Aorta (tissue), 5 donors: ENCODE measurements at places on chromosomes 1 and 21. TPM values are rescaled to one million over a fixed set of nuclear protein-coding genes. Genes with fewer than 3 reads are reported as not detected.
A peak's percentile ranks its signal among the peaks of the same experiment; 100 is the strongest.

GRCh38 chr21:39109596-39110210 lies 73.5 kb downstream of the PSMG1 start:
- no peak overlapping the region for H3K27ac ChIP-seq
- H3K36me3 ChIP-seq = no peaks in the 10 kb centered on the region
- no peaks in the 10 kb centered on the region for H3K27me3 ChIP-seq
- DNase-seq = no peak
- H3K4me3 ChIP-seq = no peak overlapping the region
- H3K4me1 ChIP-seq = peaks cover 1% of the 10 kb centered on the region

GRCh38 chr1:147726168-147726567 lies 34.2 kb downstream of the GJA5 start:
- H3K4me3 ChIP-seq = no peak overlapping the region
- DNase-seq = no peak
- no peaks in the 10 kb centered on the region for H3K27me3 ChIP-seq

DNA sequence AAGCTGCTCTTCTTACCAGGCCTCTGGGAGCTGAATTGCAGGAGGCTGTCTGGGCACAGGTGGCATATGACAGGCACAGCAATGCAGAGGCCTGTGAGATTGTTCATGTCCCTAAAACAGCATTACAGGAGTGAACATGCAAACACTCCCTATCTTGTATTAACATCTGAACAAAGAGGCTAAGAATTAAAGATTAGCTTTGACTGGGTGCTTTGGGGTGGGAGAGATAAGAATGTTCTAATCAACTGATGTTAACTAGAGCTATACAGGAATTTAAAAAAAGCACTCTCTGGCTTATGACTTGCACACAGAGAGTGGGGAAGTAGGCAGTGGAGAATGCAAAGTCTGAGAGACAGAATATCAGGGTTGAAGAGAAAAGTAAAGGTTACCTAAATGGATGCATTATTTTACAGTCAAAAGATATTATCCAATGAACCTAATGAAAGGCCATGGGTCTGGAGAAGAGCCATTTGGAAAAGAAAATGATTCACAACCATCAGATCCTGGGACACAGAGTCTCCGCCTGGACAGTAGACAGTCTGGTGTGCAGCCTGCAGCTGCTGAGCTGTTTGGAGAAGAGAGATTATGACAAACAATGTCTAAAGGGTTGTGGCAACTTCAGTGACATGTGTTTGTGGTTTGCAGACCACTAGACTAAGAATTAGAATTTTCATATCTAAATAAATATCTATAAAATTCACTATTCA lies 20.2 kb downstream of the DPT start:
- no peaks in the 10 kb centered on the region for H3K36me3 ChIP-seq
- DNase-seq = peak; percentile 45
- H3K27me3 ChIP-seq = no peaks in the 10 kb centered on the region
- H3K4me3 ChIP-seq = no peak overlapping the region

- no peaks in the 10 kb centered on the region for H3K4me1 ChIP-seq
- no peak overlapping the region for H3K27ac ChIP-seq
- DNase-seq = no peak
These were observed 86.4 kb downstream of the FAM78B start for GRCh38 chr1:166080277-166080966.

DNA sequence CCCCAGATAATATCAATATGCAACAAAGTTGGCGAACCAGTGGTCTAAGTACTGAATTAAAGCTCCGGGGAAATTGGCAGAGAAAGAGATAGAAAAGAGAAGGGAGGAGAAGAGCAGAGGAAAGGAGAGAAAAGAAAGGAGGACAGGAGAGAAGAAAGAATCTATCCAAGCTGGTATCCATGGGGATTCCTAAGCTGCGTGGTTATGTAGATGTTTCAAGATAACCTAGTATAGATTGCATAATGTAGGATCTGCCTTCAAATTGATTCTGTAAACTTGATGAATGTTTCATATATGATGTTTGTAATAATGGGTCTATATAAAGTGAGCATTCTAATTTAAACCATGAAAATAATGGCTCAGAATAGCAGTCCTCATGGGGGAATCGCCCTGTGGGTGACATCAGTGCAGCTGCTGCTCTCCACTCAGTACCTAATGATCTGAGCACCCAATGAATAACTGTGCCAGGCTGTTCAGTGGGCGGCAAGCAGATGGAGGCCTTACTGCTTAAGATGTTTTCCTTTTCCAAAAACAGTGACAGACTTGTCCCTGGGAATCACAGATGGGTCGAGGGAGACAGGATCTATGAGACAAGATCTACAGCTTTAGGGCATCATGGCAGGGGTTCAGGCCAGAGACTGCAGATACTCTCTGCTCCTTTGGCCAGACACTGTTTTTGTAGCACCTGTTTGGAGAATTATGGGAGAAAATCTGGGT lies 78.0 kb downstream of the LAMC2 start:
- H3K4me1 ChIP-seq = no peaks in the 10 kb centered on the region
- no peaks in the 10 kb centered on the region for H3K36me3 ChIP-seq
- H3K27ac ChIP-seq = no peak overlapping the region
- H3K4me3 ChIP-seq = no peak overlapping the region
- DNase-seq = no peak
- no peaks in the 10 kb centered on the region for H3K27me3 ChIP-seq

- H3K4me1 ChIP-seq = no peaks in the 10 kb centered on the region
- no peaks in the 10 kb centered on the region for H3K36me3 ChIP-seq
- H3K4me3 ChIP-seq = no peak overlapping the region
- no peaks in the 10 kb centered on the region for H3K27me3 ChIP-seq
These were observed 24.1 kb upstream of the ALDH4A1 start for GRCh38 chr1:18926315-18927081.

GRCh38 chr1:227411066-227411465 lies 92.8 kb upstream of the CDC42BPA start:
- H3K4me1 ChIP-seq = peaks cover under 1% of the 10 kb centered on the region
- H3K27ac ChIP-seq = no peak overlapping the region
- no peak overlapping the region for H3K4me3 ChIP-seq
- H3K36me3 ChIP-seq = no peaks in the 10 kb centered on the region
- H3K27me3 ChIP-seq = no peaks in the 10 kb centered on the region

DNA sequence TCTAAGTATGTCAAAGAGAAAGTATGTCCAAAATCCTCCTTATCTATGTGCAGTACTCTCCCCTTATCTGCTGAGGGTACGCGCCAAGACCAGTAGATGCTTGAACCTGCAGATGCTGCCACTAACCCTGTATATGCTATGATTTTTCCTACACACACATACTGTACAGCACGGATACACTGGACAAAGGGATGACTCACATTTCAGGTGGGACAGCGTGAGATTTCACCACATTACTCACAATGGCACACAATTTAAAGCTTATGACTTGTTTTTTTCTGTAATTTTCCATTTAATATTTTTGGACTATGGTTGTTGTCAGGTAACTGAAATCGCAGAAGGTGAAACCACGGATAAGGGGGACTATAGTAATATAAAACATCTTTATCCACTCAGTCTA lies 4.1 kb downstream of the ORC1 start:
- peaks cover 2% of the 10 kb centered on the region for H3K4me1 ChIP-seq
- H3K27ac ChIP-seq = no peak overlapping the region
- no peaks in the 10 kb centered on the region for H3K36me3 ChIP-seq
- H3K27me3 ChIP-seq = no peaks in the 10 kb centered on the region
- no peak overlapping the region for H3K4me3 ChIP-seq

GRCh38 chr1:39115271-39116110 lies 89.0 kb upstream of the MACF1 start:
- DNase-seq = no peak
- H3K27ac ChIP-seq = no peak overlapping the region
- no peaks in the 10 kb centered on the region for H3K36me3 ChIP-seq
- H3K4me3 ChIP-seq = no peak overlapping the region
- H3K27me3 ChIP-seq = no peaks in the 10 kb centered on the region
- H3K4me1 ChIP-seq = peaks cover 8% of the 10 kb centered on the region

DNA sequence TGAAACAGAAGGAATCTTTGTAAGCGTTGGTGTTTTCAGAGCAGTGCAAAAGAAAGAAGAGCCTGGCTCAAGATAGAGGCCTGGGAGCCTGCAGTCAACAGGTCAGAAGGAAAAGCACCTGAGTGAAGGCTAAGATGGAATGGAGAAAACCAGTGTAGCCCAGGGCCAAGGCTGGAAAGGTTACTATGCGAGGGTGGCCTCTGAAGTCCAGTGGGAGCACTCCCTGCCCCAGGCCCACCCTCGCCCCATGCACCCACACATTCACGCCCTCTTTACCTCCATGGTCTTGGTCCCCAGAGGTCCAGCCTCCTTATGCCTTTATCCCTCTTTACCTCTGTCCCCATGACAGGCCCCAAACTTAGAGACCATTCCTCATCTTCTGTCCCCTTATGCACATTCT lies 169.2 kb upstream of the ZNF644 start:
- DNase-seq = no peak
- no peak overlapping the region for H3K27ac ChIP-seq
- no peak overlapping the region for H3K4me3 ChIP-seq
- H3K4me1 ChIP-seq = no peaks in the 10 kb centered on the region

DNA sequence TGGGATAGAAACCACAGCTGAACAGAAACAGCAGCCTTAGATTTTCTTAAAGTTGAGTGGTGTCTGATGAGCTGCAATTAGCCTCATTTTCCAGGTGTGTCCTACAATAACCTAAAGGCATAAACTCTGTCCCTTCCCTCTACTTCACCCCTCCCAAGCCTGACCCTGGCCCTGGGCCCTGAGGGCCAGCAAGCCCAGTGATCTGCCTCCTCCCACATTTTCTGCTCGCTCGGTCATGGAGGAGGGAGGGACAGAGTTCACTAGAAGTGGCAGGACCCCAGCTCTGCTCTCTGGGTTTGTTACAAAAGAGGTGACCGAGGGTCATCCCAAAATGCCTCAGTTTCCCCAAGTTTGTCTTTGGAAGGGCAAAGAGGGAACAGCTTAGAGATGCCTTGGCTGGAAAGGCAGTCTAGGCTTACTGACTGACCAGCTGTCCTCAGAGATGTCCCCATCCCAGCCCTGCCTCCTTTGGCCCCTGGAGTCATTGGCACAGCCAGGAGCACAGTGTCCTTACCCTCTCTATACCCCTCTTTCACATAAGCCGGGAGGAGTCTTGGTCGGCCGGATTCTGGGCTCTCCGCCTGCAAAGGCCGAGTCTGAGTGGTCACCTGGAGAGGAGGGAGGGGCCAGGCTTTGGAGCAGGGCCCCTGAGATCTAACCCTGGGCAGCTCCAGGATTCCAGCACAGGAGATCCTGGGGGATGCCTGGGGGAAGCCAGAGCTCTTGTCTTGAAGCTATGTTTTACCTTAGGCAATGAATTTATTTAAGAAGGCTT lies 172.7 kb downstream of the PTPRU start:
- H3K4me3 ChIP-seq = no peak overlapping the region
- no peak overlapping the region for H3K27ac ChIP-seq
- no peaks in the 10 kb centered on the region for H3K27me3 ChIP-seq
- no peaks in the 10 kb centered on the region for H3K4me1 ChIP-seq

- H3K27ac ChIP-seq = no peak overlapping the region
- no peaks in the 10 kb centered on the region for H3K4me1 ChIP-seq
- H3K4me3 ChIP-seq = no peak overlapping the region
- no peaks in the 10 kb centered on the region for H3K36me3 ChIP-seq
- no peaks in the 10 kb centered on the region for H3K27me3 ChIP-seq
These were observed 895.0 kb upstream of the B3GALT2 start for GRCh38 chr1:194081444-194081843.

- no peaks in the 10 kb centered on the region for H3K36me3 ChIP-seq
- H3K27ac ChIP-seq = no peak overlapping the region
- no peak overlapping the region for H3K4me3 ChIP-seq
These were observed 382.8 kb downstream of the AMY1C start for GRCh38 chr1:104132382-104132973.

DNA sequence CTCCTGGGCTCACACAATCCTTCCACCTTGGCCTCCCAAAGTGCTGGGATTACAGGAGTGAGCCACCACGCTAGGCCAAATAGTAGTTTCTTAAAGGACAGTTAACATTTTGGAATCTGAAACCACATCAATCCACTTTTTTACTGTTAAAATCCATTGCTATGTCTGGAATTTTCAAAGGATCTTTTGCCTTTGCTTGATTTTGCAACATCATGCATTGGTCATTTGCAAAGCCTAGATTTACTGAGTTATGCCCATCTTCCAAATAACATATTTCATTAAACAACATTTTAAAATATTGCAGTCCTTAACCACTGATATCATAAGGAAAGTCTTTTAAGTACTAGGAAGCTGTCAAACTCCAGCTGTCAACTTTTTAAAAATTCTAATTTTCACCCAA lies 3.3 kb downstream of the POGZ start:
- DNase-seq = no peak
- H3K4me3 ChIP-seq = no peak overlapping the region
- no peaks in the 10 kb centered on the region for H3K4me1 ChIP-seq
- H3K27ac ChIP-seq = no peak overlapping the region

DNA sequence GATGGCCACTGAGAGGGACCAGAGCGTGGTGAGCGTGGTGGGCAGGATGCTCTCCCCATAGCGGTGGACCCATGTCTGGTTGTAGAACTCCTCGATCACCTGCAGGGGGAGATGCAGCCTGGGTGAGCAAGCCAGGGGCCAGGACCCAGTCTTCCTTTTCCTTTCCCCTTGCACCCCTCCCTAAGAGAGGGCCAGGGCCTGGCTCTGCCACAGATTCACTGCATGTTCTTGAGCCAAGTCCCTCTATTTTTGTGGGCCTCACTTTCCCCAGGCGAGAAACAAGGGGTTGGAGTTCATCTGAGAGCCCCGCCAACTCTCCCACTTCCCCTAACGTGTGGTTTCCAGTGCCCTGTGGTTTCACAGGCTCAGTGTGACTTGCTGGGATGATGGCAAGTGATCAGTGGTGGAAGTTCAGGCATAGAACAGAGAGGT lies 27.5 kb downstream of the SLC2A1 start:
- no peak overlapping the region for H3K27ac ChIP-seq
- no peaks in the 10 kb centered on the region for H3K4me1 ChIP-seq
- no peak overlapping the region for H3K4me3 ChIP-seq
- no peaks in the 10 kb centered on the region for H3K36me3 ChIP-seq
- no peak for DNase-seq
- H3K27me3 ChIP-seq = no peaks in the 10 kb centered on the region

DNA sequence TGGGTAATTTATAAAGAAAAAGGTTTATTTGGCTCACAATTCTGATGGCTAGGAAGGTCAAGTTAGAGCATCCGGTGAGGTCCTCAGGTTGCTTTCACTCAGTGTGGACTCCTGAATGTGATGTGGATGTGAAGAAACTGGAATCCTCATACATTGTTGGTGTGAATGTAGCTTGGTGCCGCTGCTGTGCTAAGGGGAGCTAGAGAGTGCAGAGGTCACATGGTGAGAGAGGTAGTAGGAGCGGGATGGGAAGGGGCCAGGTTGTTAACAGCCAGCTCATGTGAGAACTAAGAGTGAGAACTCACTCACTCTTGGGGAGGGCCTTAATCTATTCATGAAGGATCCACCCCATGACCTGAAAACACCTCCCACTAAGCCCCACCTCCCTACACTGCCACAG lies 21.8 kb downstream of the ITSN1 start:
- H3K4me1 ChIP-seq = no peaks in the 10 kb centered on the region
- no peak for DNase-seq
- no peaks in the 10 kb centered on the region for H3K36me3 ChIP-seq
- H3K4me3 ChIP-seq = no peak overlapping the region

GRCh38 chr21:16311229-16311628 lies 581.4 kb downstream of the USP25 start:
- H3K36me3 ChIP-seq = no peaks in the 10 kb centered on the region
- no peak for DNase-seq
- no peak overlapping the region for H3K27ac ChIP-seq
- no peaks in the 10 kb centered on the region for H3K4me1 ChIP-seq

The PLEKHO1 gene
- total RNA-seq = 146 TPM

The TRIM45 gene
- total RNA-seq = 5.0 TPM

The CLSTN1 gene
- total RNA-seq = 113 TPM

The MMP23B gene
- 15.5 TPM for total RNA-seq

The OR2W3 gene
- total RNA-seq = 0.42 TPM
